CD4-positive, alpha-beta T cell treated with Interleukin-17A for 1 hour (primary cell): ENCODE measurements at places on chromosomes 12 and 14.
A peak's percentile ranks its signal among the peaks of the same experiment; 100 is the strongest.

DNA sequence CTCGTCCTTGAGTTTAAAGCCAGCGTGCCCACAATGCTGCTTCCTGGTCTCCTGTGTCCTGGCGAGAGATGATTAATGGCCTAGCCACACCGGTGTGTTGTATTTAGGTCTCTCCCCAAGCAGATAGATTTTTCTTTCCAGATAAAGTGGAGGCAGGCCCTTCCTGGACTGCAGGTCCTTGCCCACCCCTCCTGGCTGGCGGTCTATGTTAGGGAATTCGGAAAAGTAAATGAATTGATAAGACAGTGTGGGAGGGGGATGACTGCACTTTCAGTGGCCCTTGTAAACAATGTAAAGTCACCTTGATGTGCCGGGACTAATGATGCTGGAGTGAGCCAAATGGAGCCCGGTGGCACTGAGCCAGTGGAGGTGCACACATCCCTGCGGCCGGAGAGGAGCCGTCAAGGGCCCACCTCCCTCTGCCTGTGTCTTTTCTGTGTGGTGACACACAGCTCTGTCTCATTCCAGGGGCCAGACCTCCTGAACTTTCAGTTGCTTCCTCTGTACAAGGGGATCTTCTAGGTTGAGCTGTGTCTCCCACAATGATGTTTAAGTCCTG, 70.6 kb upstream of the ESRRB start:
- no peak for DNase-seq

DNA sequence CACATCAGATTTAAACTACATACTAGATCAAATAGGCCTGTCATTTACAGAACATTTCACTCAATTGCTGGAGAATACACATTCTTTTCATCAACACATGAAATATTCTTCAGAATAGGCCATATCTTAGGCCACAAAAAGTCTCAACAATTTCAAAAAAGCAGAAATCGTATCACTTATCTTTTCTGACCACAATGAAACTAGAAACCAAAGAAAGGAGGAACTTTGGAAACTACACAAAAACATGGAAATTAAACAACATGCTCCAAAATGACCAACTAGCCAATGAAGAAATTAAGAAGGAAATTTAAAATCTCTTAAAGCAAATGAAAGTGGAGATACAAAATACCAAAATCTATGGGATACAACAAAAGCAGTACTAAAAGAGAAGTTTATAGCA, 35.1 kb downstream of the PARP11 start:
- DNase-seq, result no peak

GRCh38 chr14:42734041-42734440, 1127.4 kb downstream of the LRFN5 start:
- no peak for DNase-seq

DNA sequence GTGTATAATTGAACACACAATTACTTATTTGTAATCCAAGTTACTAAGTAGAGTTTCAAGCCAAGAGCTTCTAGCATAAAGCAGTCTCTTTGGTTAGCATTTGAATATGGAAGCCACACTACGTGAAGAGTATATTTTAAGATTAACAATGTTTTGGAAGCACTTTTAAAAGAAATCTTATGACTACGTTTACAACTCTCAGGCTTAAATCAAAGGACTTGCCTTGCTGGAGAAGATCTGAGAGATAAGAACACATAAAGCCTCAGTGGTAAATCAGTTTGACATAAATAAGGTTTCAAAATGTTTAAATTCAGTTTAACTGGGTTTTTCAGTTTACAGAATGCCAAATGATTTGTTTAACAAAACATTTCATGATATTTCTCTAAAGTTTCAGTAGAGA, 161.9 kb upstream of the PDE3A start:
- DNase-seq, result no peak

GRCh38 chr12:68823696-68824095, 15.7 kb downstream of the MDM2 start:
- DNase-seq, result no peak

DNA sequence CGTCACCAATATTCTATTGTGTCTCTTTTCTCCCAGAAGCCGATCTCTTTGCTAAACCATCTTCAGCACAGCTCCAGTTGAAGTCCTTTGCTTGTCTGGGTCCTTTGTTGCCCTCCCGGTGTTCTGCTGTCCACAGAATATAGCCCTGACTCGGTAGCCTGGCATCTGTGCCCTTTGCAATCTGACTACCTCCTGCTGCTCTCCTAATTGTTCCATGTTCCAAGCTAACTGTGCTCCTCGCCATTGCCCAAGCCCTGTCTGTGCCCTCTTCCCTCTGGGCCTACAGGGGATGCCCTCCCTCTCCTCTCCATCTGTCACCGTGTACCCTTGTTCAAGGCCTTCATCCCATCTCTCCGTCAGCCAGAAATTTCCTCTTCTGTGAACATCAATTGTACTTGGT, 306.3 kb downstream of the APAF1 start:
- no peak for DNase-seq

- DNase-seq, result no peak
Measured at GRCh38 chr12:129312048-129312447, 458.8 kb downstream of the GLT1D1 start.

DNA sequence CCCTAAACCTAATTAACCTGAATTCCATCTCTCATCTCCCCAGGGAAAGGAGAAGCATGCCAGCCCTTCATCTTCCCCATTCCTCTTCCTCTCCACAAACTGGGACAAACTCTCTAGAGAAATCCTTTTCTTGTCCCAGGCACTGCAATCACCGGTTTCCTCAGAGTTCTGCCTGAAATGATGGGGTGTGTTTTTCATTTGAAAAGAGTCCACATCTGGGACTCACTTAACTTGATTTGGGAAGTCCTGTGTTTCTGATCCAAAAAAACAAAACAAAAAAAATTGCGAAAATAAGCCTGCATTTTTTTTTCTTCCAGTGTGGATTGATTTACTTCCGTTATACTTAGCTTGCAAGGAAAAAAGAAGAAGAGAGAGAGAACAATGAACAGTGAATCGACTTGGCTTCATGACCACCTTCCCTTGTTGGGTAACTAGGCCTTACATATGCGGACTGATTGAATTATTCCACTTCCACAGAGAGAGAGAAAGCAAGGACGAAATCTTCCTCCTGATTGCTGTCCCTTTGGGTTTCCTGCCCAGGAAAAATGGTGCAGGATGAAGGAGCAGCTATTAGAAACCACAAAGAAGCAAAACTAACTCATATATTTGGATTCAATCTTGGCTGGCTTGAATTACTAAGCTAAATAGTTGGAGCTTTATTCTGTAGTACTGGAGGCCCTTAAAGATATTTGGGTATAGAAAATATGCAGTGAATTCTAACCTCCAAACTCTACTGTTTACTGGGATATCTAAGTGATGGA, 506.2 kb upstream of the TBX3 start:
- no peak for DNase-seq

GRCh38 chr12:26666286-26666685, 166.7 kb downstream of the ITPR2 start:
- DNase-seq, result no peak

DNA sequence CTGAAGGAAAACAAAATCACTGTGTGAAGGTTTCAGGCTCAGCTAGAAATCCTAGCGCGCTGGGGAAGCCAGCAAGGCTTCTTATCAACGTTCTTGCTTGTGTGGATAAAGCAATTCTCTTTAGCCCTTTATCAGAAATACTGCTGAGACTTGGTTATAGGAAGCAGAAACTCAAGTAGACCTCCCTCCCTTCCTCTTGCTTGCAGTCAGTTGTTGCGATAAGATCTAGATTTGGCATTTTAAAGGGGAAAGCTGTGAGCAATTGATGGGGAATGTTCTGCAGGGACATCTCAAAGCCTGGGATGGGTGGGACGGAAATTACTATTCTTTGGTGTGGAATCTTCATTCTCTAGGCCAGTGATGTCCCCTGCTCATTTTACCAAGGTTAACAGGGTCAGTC, 76.4 kb upstream of the ANO4 start:
- no peak for DNase-seq

DNA sequence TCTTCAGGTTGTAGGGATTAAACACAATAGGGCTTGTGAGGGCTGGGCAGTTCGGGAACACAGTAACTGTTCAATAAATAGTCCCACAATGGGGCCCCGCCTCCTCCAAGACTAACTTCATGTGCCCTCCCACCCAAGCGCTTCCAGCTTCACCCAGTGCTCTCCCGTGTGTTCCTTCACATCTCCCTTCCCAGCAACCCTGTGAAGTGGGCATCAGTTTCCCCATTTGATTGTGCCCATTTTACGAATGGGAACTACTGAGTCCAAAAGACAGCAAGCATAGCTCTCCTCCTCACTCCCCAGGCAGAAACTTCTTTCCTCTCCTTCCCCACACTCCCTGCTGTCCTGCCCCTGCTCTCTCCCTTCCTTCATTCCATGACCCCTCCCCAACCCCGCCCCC, 6.2 kb upstream of the TRPV4 start:
- no peak for DNase-seq

- DNase-seq, result peak; percentile 91
Measured at GRCh38 chr14:99261912-99262787, 9.8 kb downstream of the BCL11B start.

DNA sequence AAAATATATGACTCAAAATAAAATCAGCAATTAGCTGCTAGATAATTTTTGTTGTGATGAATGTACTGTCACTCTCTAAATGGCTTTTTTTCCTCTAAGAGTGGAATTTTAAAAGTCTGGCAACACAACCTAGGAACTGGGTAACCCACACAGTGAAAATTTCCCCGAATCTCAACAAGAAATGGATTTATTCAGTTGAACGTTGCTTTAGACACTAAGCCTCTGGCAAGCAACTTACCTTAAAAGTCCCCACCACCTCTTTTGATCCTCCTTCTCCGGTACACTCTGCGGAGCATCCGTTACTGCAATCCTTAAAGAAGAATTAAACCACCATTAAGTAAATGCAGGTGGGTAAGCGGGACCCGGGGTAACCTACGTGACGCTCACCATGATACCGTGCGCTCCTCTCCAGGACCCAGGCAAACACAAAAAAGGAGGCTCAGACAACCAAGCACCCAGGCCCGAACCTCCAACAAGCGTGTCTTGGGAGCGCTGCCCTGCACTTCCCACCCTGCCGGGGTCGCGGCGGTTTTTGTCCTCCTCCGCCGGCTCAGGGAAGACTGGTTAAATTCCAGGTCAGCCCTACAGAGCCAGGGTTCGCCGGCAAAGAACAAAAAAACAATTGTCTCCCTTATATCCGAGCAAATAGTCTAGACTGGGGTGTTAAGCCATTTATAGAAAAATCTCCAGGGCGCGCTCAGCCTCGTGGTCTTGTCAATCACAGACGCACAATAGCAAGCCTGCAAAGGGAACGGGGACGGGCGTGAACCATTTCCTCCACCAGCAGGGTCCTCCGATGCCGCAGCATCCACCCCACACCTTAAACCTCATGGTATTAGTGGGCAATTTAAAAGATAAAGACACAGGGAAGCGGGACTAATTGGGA, 47.1 kb downstream of the BCAT1 start:
- DNase-seq, result no peak

GRCh38 chr12:128007250-128007649, 259.7 kb upstream of the TMEM132C start:
- DNase-seq, result no peak

GRCh38 chr14:70780396-70781075, 28.8 kb downstream of the MAP3K9 start:
- no peak for DNase-seq
